Effector memory CD8-positive, alpha-beta T cell (primary cell): ENCODE measurements at places on chromosomes 7 and 10.

DNA sequence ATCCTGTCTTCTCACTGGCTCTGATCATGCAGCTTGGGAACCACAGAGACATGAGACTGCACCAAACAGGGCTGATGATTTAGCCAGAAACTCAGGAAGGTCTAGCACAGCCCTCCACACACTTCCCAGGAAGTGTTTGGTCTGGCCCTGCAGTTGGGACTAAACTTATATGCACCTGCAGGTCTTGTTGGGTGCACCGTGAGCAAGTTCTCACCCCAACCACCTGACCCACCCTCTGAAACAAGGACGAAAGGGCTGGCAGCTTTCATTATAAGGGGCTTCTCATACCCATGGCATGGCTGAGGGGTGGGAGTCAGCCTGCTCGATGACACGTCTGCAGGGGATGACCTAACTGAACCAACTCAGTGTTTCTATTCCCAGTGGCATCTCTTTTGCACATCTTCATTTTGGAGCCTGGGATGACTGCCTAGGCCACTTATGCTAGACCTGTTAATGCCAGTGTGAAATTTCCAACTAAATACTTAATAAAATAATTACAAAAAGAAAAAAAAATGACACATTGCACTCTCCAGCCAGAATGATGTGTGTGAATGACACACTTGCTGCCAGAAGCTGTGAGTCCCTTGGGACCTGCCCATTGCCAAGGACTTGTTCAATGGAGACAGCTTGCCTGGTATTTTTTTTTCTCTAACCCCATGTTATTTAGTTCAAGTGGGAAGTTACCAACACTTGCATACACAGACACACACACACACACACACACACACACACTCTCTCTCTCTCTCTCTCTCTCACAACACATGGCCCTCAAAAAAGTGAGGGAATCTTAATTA lies 102.6 kb downstream of the NEURL1 start:
- H3K27me3 ChIP-seq: no peaks in the 10 kb centered on the region
- no peaks in the 10 kb centered on the region for H3K4me1 ChIP-seq
- H3K27ac ChIP-seq: no peak overlapping the region
- DNase-seq: no peak
- H3K36me3 ChIP-seq: no peaks in the 10 kb centered on the region
- no peak overlapping the region for H3K4me3 ChIP-seq

GRCh38 chr7:98372993-98373392 lies 27.9 kb downstream of the BAIAP2L1 start:
- no peaks in the 10 kb centered on the region for H3K36me3 ChIP-seq
- H3K27ac ChIP-seq: no peak overlapping the region

GRCh38 chr10:49034925-49035324 lies 80.4 kb downstream of the VSTM4 start:
- no peaks in the 10 kb centered on the region for H3K27me3 ChIP-seq
- no peak overlapping the region for H3K4me3 ChIP-seq
- no peak overlapping the region for H3K27ac ChIP-seq
- no peak for DNase-seq

DNA sequence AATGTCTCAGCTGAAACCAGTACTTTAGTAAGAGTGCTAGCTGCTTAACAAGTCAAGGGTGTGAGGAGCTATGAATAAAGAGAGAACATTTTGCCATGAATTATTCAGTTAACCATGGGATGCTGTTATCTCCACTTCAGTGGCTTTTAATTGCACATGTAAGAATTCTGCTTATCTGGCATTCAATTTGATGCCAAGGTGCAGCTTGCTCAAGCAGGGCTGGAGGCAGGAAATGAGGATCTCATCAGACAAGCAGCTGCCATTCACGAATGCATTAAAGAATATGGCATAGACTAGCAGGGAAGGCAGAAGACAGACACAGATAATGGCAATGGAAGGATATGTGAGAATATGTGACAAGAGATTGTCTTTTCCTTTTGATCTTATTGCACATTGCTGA lies 697.8 kb downstream of the NRG3 start:
- no peak overlapping the region for H3K4me3 ChIP-seq
- no peak overlapping the region for H3K27ac ChIP-seq
- H3K36me3 ChIP-seq: no peaks in the 10 kb centered on the region
- H3K4me1 ChIP-seq: no peaks in the 10 kb centered on the region

- no peak overlapping the region for H3K4me3 ChIP-seq
- no peak for DNase-seq
- H3K27me3 ChIP-seq: no peaks in the 10 kb centered on the region
- H3K36me3 ChIP-seq: no peaks in the 10 kb centered on the region
- H3K4me1 ChIP-seq: peaks cover 18% of the 10 kb centered on the region
- no peak overlapping the region for H3K27ac ChIP-seq
Observed at GRCh38 chr7:111529507-111530355, 32.6 kb downstream of the IMMP2L start.

GRCh38 chr7:24572393-24572996 lies 757 bp upstream of the PALS2 start:
- peaks cover 33% of the 10 kb centered on the region for H3K4me1 ChIP-seq
- no peak for DNase-seq
- H3K27ac ChIP-seq: peak overlapping the region; percentile 91
- H3K4me3 ChIP-seq: peak overlapping the region; percentile 80
- peaks cover 7% of the 10 kb centered on the region for H3K36me3 ChIP-seq
- H3K27me3 ChIP-seq: no peaks in the 10 kb centered on the region

DNA sequence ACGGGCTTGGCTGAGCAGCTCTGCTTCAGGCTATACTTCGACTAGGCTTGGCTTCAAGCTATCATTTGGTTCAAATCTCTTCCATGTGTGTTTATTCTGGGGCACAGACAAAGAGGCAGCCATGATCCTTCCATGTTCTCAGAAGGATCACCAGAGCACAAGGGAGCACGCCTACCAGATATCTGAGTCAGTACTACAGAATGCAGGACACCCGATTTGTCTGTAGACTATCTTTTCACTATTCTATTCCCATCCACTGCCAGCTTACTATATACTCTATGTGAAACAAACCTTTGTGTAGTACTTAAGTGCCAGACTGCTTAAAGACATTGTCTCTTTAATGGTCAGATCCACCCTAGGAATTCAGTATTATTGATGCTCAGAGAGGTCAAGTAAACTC lies 35.1 kb downstream of the CH25H start:
- DNase-seq: no peak
- H3K27ac ChIP-seq: no peak overlapping the region

- H3K27ac ChIP-seq: no peak overlapping the region
- no peak for DNase-seq
- peaks cover 9% of the 10 kb centered on the region for H3K36me3 ChIP-seq
- H3K4me3 ChIP-seq: no peak overlapping the region
Observed at GRCh38 chr7:66415659-66416265, 210.6 kb downstream of the TPST1 start.

DNA sequence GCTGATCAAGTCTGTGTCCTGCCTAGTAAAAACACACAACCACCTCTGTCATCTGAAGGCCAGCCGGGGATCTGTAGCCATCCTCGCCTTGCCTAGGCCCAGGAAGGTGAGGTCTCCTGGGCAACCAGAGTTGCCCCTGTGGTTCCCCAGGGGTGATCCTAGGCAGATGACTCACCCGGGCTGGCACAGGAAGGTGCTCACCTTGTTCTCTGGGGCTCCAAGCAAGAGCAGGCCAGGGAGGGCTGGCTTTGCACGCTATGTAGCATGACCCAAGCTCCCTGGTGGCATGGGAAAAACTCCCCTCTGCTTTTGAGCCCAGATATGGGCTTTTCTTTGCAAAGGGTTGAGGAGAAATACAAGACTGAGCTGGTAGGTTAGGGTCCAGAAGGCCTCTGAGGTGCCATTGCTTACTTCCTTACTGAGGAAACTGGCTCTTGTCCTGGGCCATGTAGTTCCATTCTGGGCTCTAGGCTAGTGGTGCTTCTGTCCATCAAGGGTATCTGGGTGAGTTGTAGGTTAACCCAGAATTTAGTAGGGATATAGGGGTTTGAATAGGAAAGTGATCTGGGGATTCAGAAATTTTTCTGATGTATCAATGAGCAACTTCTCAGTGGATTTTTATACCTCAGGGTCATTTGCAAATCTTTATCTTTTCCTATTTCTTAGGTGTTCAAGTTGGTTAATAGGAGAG lies 112.0 kb downstream of the NT5C2 start:
- no peaks in the 10 kb centered on the region for H3K27me3 ChIP-seq
- H3K4me1 ChIP-seq: peaks cover 3% of the 10 kb centered on the region
- H3K4me3 ChIP-seq: no peak overlapping the region
- DNase-seq: no peak
- H3K36me3 ChIP-seq: peaks cover 28% of the 10 kb centered on the region

DNA sequence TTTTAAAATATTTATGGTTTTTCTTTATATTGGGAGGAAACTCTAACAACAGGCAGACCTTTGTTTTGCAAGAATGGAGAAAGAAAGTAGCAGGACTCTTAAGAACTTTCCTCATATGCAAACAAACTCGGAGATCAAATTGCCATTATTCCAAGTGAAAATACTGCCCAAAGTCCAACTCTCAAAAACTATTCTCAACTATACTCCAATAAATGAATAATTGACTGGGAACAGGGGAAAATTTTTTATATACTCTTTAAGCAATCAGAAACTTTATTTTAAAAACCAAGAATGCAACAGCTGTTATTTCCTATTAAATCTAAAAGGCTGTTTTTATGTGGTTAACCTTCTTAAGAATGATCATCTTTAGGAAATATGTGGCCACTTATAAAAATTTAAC lies 101.9 kb downstream of the COL28A1 start:
- H3K27ac ChIP-seq: no peak overlapping the region
- H3K4me1 ChIP-seq: no peaks in the 10 kb centered on the region
- peaks cover 31% of the 10 kb centered on the region for H3K27me3 ChIP-seq
- H3K4me3 ChIP-seq: no peak overlapping the region
- DNase-seq: no peak

DNA sequence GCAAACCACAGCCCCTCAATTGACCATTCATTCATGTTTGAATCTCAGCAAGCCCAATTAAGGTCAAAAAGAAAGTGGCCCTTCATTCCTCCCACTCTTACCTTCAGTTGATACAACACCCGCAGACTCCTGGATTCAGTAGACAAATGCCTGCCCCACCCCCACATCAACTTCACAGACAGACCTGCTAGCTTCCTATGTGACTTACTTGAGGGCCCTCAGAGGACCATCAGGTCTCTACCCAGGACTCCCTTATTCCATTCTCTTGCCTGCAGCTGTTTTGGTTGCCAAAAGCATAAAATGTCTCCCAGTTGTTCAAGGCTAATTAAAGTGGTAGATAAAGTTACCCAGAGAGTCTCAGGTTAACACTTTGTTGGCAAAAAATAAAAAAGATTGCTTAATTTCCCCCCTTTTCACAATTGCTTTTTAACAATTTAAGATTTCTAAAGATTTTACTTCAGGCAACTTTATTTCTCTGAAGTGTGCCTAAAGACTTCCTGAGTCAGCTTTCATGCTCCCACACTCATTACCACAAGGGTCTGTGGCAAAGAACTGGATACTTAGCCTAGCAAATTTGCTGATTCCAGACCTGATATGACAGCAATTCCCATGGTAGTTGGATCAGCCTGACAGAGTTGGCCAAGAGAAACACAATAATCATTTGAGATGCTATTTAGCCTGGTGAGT lies 3.3 kb upstream of the MTERF1 start:
- no peak overlapping the region for H3K4me3 ChIP-seq
- no peaks in the 10 kb centered on the region for H3K27me3 ChIP-seq
- H3K27ac ChIP-seq: no peak overlapping the region
- H3K36me3 ChIP-seq: peaks cover 11% of the 10 kb centered on the region

GRCh38 chr10:17452060-17452841 lies 2.1 kb downstream of the ST8SIA6 start:
- H3K36me3 ChIP-seq: peaks cover 18% of the 10 kb centered on the region
- peak overlapping the region; percentile 91 for H3K4me3 ChIP-seq
- H3K27me3 ChIP-seq: no peaks in the 10 kb centered on the region
- peaks cover 20% of the 10 kb centered on the region for H3K4me1 ChIP-seq
- peak overlapping the region; percentile 90 for H3K27ac ChIP-seq
- DNase-seq: no peak
